Stimulated activated CD8-positive, alpha-beta memory T cell treated with anti-CD3 and anti-CD28 coated beads, Interleukin-7, amount 100 ng/mL, for 1 hour (primary cell): ENCODE measurements at places on chromosomes 1 and 21.

DNA sequence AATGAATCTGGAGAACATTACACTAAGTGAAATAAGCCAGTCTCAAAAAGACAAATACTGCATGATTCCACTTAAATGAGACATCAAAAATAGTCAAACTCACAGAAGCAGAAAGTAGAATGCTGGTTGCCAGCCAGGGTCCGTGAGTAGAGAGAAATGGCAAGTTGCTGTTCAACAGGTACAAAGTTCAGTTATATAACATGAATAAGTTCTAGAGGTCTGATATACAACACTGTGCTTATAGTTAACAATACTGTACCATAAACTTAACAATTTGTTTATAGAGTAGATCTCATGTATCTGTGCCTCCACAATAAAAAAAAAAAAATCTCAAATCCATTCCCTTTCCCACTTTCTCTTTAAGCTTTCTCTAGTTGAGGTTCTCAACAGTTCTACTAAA lies 83.5 kb downstream of the DENND1B start:
- no peak for DNase-seq

DNA sequence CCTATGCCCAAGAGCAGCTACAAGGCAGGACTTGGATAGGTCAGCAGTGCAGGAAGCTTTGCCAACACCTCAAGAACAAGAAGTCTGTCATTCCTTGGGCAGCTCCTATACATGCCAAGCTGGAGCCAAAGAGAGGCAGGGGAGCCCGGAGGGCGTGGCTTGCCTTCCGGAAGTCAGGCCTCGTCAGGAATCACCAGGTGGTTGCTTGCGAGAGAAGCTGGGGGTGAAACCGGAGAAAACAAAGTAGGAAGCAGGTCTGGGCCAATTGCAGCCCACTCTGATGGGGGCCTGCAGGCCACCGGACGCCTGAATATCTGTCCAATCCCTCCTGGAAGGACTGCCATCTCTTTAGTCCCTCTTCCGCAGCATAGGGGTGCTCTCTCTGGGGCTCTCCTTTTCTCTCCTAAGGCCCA lies 794 bp upstream of the FAM76A start:
- no peak for DNase-seq

DNA sequence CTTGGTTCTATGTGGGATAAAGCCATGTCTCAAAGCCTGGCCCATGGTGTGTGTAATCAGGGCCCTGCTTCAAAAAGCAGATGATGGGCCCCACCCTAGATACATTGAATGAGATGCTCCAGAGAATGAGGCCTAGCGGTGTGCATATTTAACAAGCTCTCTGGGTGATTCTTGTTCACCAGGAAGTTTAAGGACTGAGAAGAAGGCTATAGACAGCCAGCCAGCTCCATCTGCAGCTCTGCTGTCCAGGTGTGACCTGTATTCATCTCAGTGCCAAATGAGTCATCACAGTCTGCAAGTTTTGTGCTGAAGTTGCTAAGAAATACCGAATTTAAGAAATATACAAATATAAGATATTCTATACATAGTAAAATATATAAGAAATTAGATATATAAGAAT lies 182.0 kb upstream of the RUNX1 start:
- DNase-seq = no peak

GRCh38 chr1:77688939-77689338 lies 6.5 kb upstream of the ZZZ3 start:
- no peak for DNase-seq

DNA sequence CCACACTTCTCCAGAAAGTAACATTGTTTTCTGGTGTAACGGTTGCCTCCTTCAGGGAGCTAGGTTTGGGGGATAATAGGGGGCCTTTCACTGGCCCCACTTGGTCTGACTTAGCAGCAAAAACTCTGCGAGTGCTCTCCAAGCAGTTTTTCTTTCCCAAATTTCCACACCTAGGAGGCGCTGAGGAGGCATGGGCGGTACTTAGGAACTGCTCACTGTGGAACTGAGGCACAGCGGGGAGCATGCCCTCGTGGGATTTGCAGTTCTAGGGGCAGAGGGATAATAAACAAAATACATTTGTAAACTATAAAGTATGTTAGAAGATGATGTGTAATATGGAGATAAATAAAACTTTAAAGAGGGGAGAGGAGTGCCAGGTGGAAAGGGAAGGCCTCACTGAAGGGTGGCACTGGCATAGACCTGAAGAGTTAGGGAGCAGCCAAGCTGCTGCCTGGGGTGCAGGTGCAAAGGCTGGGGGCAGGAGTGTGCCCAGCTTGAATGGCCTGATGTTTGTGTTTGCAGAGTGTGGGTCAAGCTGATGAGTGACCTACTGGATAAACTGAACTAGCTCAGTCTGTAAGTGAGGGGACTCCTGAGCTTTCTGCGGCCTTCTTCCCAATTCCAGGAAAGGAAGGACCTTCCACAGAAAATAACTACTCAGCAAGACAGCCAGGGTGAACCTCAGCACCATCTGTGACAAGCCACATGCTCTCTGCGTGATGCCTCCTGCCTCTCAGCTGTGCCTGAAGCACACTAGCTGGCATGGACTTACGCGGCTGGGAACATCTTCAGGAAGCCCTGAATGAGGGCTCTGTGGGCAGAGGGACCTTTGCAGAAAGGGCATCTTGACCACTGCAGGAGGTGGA lies 1.9 kb downstream of the EPHX1 start:
- DNase-seq = no peak

- DNase-seq = no peak
Measured at GRCh38 chr1:22628698-22629444, 7.6 kb upstream of the C1QA start.

GRCh38 chr1:154669464-154670282 lies 61.7 kb upstream of the ADAR start:
- peak; percentile 42 for DNase-seq
